ENCODE measurements at places on chromosomes 1 and 21.

DNA sequence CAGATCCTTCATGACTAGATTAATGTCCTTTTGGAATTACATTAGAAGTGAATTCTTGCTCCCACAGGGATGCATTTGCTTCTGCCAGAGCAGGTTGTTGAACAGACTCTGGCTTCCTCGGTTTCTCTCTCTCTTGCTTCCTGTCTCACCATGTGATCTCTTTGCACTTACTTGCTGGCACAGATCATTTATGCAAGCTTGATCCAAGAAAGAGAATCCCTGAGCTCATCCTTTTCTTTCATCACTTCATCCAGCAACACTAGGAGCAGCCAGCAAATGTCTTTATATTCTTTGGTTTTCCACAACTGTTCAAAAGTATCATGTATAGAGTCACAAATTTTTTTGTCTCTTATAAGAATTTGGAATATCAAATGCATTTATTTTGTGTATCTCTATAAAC, 313.5 kb downstream of the ZNF326 start:
- DNase-seq: no peak

- DNase-seq: no peak
Measured at GRCh38 chr1:153552335-153552734, 3.3 kb upstream of the S100A3 start.

DNA sequence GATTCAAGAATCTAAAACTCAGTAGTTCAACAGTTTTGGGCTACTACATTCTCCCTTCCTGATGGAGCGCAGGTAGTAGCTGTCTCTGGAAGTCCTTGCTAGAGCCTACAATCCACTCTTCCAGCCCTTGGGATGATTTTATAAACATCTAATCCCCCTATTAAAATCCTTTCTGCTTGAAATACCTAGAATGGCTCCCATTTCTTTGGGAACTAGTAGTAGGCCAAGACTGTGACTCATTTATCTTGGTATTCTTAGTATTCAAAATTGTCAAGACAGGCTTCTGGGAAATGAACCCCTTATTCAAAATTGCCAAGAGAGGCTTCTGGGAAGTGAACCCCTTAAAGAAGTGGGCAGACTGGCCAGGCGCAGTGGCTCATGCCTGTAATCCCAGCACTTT, 142.5 kb upstream of the FGGY start:
- DNase-seq: no peak

DNA sequence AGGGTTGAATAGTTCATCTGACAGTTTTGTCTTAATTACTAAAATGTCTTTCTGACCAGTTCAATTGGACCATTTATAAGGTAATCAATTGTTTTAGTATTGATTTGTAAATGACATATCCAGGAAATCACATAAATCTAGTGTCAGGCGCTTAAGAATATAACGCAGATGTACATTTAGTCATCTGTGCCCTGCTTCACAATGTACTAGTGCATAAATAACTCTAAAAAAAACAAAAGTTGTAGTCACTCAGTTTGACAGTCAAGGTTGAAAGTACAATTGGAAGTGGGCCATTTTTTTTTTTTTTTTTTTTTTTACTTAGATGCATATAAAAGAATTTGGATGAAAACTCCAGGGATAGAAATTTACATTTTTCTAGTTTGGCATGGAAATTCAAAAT, 490.4 kb downstream of the PTPRC start:
- no peak for DNase-seq

DNA sequence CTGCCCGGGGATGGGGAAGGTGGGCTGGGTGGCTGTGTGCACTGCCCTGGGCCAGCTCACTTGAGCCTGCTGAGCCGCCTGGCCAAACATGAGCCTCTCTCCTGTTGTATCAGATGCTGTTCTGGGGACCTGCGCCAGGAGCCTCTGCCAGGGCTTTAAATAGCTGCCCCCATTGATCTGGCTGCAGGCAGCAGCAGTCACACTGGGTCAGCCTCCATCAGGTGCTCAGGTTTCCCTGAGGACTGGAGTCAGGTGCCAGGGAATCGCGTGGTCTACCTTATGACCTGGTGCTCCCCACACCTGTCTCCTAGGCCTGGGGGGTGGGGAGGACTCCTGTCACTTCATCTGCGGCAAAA, 700 bp upstream of the CCDC28B start:
- no peak for DNase-seq

DNA sequence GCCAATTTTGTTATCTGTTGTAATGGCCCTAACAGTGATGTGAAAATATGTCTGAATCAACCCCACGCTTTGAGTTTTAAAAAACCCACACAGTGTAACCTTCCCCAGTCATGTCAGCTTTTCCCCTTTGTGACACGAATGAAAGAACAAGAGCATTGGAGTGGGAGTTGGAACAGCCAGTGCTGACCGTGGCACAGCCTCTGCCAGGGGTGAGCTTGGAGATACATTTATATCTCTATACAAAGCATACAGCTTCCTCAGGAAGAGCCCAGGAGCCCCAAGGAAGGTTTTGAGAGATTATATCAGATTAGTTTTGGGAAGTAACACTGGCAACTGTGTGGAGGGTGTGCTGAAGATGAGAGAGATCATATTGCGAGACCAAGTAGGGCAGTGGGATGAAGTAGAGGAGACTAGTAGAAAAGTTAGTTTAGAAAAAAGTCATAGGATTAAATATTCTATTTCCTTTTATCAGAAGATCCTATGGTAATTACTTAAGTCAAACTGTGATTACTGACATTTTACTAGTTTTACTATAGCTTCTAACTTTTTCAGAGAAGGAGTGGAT, 15.9 kb downstream of the LRRC8B start:
- DNase-seq: no peak

GRCh38 chr1:41803656-41804055, 115.1 kb downstream of the HIVEP3 start:
- DNase-seq: no peak

GRCh38 chr1:60949154-60949825, 133.1 kb upstream of the NFIA start:
- no peak for DNase-seq

- no peak for DNase-seq
Measured at GRCh38 chr1:86616871-86617270, 70.0 kb downstream of the CLCA4 start.

Measured in A549 (cell line).